ENCODE measurements at places on chromosomes 12 and 14. TPM values are rescaled to one million over a fixed set of nuclear protein-coding genes. Genes with fewer than 3 reads are reported as not detected.

DNA sequence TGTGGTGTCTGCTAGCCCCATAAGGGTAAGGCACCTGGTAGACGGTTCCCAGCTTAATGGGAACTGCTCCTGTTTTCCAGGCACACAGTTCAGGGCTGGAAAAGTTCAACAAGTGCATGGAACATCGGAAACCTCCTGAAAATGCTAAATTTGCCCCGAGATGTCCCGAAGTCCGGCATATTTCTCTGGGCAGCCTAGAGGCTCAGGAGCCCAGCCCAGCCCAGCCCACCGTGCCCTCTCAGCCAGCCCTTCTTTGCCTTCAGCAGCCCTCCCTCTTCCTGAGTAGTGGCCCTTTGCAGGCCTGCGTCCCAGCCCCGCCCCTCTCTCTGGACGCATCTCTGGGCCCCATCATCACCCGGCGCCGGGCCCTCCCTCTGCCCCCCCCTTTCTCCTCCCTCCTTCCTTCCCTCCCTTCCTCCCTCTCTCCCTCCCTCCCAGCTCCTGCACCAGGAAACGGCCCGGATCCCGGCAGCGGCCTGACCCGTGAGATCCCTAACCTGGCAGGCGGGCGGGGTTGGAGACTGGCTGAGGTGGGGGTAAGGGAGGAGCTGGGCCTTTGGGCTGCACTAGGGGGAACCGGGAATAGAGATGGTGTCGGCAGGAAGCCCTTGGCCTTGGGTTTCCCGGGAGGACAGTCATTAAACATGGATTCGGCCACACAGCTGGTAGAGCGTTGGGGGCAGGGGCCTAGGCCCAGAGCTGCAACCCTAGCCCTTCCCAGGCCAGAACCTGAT is at the start of gene BCL2L2:
TSS of gene BCL2L2 (plus strand) at position 422 of the 734 bp plus-strand sequence. CDS start 935 bp downstream, outside the sequence.
- peak; percentile 96 for DNase-seq

DNA sequence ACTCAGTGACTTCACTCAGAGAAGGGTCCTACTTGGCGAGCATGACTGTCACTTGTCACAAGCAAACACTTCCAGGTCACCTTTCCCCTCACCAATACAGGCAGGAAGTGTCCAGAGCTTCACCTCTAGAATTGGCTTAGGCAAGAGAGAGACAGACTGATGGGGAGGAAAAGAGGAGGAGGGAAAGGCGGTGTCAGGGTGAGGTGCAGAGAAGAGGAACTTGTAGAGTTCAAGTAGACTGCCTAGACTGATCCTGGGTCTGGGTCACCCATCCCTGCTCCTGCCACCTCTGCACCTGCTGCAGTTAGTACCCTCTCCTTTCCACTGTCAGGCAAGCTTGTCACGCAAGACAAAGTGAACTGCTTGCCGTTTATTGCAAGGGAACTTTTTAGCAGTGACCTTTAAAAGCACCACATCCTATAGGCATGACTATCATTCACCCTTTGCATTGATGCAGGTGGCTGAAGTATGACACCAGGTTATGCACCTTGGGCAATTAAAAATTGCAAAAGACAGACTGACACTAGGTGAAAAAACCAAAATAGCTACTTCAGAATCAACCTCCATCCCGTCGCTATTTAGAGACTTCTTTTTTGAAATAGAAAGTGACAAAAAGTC is 292.4 kb downstream of the SYT1 start:
- no peak for DNase-seq

DNA sequence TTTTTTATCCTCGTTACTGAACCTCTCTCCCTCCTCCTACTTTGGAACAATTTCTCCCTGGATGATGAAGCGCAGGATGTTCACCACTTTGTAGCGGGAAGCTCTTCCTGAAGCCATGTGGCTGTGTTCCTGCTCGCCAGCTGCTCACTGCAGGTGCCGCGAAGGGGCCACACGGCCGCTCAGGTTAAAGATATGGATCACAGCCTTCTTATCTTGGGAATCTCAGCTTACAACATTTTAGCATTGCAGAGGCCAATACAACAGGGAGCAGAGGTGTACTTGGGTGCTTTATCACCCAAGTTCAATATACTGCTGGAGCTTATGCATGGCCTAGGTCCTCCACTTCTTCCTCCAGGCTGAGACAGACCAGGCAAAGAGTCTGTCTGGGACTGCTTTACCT is 201.2 kb upstream of the G2E3 start:
- DNase-seq = no peak

- peak; percentile 57 for DNase-seq
Measured at GRCh38 chr12:31868965-31869364, 90.2 kb upstream of the RESF1 start.

GRCh38 chr12:117742721-117743120 is 226.1 kb downstream of the KSR2 start:
- no peak for DNase-seq

GRCh38 chr14:83706231-83706954 is 1823.6 kb upstream of the FLRT2 start:
- DNase-seq = no peak

- DNase-seq = no peak
Measured at GRCh38 chr14:92597906-92598905, 84.6 kb downstream of the RIN3 start.

DNA sequence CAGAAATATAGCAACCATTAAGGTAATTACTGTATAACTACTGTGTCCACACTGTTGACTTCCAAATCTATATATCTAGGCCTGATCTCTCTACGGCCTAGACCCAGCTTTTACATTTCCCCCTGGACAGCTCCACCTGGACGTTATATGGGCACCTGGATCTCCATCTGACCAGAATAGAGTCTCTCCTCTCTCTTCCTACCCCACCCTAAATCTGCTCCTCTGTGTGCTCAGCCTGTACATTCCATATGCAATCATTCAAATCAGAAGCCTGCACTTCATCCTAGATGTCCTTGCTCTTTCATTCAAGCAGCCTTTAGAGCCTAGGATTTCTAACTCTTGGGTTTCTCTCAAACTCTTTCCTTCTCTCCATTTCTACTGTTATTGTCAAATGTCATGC is 255.0 kb downstream of the PAX9 start:
- no peak for DNase-seq

DNA sequence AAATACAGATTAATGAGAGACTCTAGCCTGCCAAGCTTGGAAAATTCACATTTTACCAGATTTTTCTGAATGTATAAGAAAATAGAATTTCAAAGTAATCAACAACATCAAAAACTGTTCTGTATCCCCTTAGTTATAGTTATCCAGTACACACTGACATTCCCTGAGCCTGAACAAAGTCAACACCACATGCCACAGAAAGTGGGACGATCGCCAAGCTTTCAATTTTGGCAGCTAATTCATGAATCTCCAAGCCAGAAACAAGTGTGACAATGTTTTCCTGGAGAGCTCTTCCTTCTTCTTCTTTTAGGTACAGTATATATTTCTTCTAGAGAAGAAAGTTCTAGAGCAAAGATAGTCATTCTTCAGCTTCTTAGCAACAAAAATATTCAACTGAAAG is 290.2 kb downstream of the PRKD1 start:
- peak; percentile 53 for DNase-seq

GRCh38 chr12:10943167-10943566 is 4.1 kb upstream of the TAS2R14 start:
- no peak for DNase-seq

DNA sequence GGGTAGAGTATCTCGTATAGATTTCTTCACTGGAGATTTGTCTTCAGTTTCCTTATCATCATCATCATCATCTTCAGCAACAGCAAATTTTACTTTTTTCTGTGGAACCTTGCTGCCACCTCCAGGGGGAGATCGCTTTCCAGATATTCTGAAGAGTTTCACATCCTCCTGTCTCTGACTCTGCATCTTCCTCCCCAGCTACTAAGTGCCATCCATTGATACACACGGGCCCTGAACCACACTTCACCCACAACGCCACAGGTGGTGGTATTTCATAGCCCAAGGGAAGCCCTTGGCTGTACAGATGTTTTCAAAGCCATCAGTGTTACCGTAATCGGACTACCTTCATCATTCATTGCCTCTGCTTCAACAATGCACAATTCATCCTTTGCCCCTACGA is 82.2 kb downstream of the PPP2R5C start:
- no peak for DNase-seq

DNA sequence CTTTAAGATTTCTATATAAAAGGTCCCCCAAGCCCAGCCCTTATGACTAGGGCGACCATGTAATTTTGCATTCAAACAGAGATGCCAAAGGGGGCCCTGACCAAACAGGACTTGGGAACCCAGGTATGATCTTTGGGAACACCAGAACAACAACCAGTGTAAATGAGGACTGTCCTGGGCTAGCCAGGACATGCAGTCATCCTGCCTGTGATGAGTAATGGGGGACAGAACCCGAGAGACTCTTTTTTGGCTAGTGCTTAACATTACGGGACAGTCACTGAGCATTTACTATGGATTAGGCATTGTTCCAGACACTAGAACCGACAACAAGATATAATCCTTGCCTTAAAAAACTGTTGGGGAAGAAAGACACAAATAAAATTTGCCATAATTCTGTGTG is 337.3 kb downstream of the CACNA1C start:
- no peak for DNase-seq

- DNase-seq = no peak
Measured at GRCh38 chr12:4300883-4301282, 20.1 kb upstream of the TIGAR start.

GRCh38 chr12:62792236-62792870 is 142.6 kb downstream of the PPM1H start:
- no peak for DNase-seq

- no peak for DNase-seq
Measured at GRCh38 chr12:65779091-65779642, 45.1 kb upstream of the HMGA2 start.

GRCh38 chr14:56587701-56588100 is 8.1 kb downstream of the TMEM260 start:
- no peak for DNase-seq

DNA sequence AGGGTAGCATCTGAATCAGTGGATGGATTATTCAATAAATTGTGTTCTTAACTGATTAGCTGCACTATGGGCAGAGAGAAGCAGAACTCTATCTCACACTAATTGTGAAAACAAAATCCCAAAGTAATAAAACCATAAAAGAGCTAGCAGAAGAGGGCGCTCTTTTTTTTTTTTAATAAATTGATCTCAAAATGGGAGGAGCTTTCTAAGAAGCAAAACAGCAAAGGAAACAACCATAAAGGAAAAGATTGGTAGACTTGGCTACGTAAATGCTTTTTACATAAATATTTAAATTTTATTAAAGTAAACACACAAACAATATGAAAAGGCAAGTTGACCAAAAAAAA is 1.5 kb upstream of the TM7SF3 start:
- no peak for DNase-seq

DNA sequence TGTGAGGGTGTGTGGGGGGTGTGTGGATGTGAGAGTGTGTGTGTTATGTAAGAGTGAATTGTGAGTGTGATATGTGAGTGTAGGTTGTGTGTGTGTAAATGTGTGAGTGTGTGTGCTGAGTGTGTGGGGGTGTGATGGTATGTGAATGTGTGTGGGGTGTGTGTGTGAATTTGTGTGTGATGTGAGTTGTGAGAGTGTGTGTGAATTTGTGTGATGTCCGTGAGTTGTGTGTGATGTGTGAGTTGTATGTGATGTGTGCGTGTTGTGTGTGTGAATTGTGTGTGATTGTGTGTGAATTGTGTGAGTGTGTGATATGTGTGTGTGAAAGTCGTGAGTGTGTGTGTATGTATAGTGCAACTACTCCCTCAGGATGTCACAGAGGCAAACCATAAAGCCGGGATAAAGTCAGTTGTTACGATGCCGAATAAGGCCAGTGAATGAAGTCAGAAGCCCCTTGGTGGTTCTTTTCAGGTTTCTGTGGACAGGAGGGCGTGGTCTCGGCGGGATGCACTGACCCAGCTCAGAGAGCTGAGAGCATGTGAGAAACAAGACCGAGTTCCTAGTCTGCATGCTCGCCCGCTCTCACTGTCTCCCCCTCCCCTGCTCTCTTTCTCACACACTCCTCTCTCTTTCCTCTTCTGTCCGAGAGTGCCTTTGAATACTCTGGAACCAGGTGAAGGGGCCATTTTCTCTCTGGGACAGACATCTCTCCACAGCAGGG is 71.8 kb upstream of the MAX start:
- DNase-seq = no peak

GRCh38 chr12:56980941-56981530 is 23.6 kb upstream of the RDH16 start:
- no peak for DNase-seq

The ST8SIA1 gene
- total RNA-seq = 3.3 TPM

The WNT5B gene
- total RNA-seq = 3.2 TPM

The PTPRB gene
- 34.6 TPM for total RNA-seq

The SMIM41 gene
- total RNA-seq = 0.35 TPM

The MYH7 gene
- total RNA-seq = 11,793 TPM

The KLRC3 gene
- total RNA-seq = not detected

The RDH12 gene
- total RNA-seq = not detected

The ZNF84 gene
- total RNA-seq = 16.9 TPM

Data from Right ventricle myocardium superior (tissue), 1 donor.